GM23248 (cell line): ENCODE measurements at places on chromosomes 11 and 22.
A peak's percentile ranks its signal among the peaks of the same experiment; 100 is the strongest.

- DNase-seq: no peak
Observed at GRCh38 chr11:47592251-47592650, 2.0 kb downstream of the C1QTNF4 start.

DNA sequence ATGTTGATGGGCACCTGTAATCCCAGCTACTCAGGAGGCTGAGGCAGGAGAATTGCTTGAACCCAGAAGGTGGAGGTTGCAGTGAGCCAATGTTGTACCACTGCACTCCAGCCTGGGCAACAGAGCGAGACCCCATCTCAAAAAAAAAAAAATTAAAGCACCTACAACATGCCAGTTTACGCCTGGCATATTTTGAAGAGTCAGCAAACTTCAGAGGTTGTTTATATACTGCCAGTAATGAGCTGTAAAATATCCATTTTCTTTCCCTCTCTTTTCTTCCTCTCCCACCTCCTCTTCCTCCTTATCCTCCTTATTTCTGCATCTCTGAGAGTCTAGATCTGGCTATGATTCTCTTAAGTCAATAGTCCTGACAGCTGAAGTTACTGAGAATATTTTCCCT, 556.5 kb upstream of the LARGE1 start:
- DNase-seq: no peak

DNA sequence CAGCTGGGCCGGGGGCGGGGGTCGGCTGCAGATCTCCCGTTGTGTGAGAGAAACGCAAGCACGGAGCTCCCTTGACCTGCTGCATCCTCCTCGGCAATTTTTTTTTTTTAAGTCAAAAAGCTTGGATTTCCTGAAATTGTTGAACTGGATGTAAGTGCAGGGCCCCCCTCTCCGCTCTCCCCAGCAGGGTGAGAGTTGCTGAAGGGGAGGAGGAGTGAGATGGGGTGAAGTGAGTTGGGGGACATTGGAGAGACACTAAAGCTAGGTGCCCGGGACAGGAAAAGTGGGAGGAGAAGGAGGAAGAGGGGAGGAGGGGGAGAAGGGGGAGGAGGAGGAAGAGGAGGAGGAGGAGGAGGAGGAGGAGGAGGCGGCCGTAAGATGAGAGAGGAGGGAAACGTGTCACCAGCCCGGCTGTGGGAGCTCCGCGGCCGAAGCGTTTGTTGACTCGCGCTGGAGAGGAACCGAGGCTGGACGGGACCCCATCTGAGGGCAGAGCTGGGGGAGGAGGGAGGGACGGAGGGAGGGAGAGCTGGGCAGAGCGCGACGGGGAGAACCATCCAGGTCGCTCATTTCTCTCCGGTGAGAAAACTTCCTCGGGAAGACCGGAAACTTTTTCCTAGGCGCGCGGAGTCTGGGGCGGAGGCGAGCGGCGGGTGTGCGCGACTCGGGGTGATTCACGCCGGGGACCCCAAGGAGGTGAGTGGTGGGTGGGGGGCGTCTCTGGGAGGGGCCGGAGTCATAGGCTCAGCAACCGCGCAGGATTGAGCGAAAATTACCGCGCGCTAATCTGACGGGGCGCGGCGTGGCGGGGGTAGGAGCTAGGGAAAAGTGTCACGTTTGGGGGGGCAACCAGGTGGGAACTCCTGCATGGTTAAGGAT, 80.2 kb downstream of the PRR5L start:
- DNase-seq: peak; percentile 60

- DNase-seq: peak; percentile 84
Observed at GRCh38 chr11:43738600-43739409, 58.3 kb downstream of the HSD17B12 start.

GRCh38 chr11:125275905-125276618, 111.5 kb downstream of the PKNOX2 start:
- peak; percentile 57 for DNase-seq

- no peak for DNase-seq
Observed at GRCh38 chr22:22604326-22605073, 39.9 kb upstream of the GGTLC2 start.

DNA sequence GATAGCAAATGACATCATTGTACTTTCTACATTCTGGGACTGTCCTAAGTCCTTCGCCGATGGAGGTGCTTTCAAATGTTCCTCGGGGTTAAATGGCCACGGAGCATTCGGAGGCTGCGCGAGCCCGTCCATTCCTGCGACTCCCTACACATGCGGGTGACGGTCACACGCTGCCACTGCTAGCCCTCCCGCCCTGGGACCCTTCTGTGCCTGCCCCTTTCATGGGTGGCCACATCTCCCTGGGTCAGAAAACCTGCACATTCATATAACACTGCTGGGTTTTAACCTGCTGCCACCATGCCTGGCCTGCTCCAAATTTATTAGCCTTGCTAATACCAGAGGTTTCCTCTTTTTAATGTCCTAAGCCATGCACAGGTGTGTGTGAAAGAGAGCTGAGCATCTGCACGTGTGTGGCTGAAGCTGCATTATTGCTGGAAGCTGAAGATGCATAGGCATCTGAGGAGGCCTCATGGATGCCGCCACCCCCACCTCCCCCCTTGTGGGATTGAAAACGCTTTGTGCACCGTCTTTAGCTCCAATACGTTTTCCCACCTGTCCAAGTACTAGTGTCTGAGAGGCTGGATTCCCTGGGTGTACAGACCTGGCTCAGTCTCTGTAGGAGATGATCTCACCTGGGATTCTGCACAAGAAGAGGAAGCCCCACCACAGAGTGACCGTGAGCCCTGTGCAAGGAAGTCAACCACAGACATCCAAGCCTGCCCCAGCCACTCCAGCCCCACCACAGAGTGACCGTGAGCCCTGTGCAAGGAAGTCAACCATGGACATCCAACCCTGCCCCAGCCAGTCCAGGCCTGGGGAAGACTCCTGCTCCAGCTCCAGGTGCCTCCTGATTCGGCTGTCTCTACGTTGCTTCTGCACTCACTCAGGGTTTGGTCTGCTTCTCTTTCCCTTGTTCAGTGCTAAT, 626.4 kb downstream of the BRD1 start:
- no peak for DNase-seq

DNA sequence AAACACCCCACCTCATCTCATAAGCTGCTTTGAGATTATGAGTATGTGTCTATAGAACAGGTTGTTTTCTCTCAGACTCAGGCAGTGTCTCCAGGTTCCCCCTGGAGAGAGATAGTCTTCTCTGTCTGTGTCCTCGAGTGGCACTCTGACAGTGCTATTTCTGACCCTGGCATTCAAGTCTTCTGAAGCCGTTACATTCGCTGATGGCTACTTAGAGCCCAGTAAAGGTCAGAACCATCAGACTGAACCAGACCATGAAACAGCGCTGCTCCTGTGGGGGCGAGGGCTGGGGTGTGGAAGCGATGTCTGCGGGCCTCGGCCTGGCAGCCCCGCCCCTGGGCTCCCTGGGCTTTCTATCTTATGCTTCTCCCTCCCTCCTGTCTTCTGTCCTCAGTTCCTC, 23.5 kb downstream of the SHISA8 start:
- no peak for DNase-seq

DNA sequence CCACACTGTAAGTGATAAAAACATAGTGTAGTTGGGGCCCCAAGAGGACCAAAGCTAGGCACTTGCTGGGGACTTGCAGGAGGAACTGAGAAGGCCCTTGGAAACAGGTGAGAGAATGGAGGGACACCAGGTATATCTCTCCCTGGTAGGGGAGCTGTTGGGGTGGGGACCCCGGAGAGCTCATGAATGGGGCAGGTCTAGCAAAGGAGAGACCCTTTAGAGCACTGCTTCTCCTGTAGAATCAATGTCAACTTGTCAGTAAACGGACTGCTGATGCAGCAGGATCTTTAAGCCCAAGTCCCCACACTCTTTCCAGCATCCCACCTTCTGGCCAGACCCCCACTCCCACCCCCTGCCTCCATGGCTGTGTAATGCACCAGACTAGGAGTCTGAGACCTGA, 109.6 kb upstream of the THY1 start:
- no peak for DNase-seq

DNA sequence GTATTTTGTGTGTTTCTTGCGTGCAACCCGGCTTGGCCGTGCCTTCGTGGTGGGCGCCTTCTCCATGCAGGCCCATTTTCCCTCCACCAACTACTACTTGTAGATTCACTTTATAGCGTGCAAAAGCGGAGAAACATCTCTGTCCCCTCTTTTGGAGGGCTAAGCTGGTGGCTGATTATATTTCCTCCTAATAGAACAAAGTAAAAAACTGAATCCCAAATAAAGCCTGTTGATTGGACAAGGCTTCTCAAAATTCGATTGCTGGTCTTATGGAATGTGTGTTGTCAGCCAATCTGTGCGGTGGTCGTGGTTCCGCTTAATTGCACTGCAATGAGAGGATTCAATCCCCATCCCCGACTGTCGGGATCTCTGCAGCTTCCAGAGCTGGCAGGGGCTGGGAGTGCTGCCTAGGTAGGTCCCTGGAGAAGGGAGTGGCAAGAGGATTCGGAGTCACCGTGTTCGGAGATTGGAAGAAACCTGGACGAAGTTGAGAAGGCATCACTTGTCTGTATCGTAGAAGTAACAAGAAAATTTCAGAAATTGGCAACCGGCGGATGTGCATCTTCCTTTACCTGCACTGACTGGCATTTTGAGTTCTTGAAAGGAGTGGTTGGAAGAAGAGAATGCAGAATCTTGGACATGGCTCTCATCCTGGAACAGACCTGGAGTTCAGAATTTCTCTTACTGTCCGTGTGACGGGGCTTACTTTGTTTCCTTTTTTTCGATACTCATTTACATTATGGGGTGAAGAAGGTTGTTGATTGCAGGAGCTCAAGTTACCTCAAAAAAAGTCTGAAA, 1.1 kb downstream of the HMGXB4 start:
- peak; percentile 48 for DNase-seq

DNA sequence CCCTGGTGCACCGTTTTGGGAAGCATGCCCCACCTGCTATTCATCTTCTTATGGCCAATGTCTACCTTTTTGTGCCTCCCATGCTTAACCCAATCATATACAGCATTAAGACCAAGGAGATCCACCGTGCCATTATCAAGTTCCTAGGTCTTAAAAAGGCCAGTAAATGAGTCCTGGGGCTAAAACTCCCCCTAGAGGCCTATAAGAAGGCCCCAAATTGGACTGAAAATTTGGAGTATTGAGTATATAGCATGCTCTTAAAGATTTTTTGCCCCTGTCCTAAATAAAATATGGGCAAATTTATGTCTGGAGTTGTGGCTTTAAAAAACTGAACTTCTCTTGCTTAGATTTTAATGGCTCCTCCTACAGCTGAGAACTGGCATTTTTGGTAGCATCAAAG, 6.6 kb downstream of the OR51M1 start:
- DNase-seq: no peak

- DNase-seq: no peak
Observed at GRCh38 chr11:45930951-45931570, 8.6 kb downstream of the LARGE2 start.

DNA sequence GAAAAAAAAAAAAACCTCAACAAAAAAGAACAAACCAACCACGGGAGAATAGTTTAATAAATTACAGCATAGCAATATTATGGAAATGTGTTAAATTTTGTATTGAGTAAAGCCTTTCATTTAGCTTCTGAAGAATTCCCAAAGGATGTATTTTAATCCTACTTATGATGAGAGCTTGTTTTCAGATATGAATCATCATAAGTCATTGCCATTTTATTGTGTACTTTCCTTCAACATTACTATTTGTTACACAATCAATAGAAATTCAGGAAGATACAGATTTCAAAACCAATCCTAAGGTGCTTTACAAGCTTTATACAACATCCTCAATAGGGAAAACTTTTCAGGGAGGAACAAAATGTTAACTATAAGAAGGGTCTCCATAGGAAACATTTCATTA, 200.6 kb upstream of the CTSC start:
- DNase-seq: peak; percentile 78

GRCh38 chr11:59787816-59788215, 22.8 kb downstream of the MRPL16 start:
- peak; percentile 85 for DNase-seq

DNA sequence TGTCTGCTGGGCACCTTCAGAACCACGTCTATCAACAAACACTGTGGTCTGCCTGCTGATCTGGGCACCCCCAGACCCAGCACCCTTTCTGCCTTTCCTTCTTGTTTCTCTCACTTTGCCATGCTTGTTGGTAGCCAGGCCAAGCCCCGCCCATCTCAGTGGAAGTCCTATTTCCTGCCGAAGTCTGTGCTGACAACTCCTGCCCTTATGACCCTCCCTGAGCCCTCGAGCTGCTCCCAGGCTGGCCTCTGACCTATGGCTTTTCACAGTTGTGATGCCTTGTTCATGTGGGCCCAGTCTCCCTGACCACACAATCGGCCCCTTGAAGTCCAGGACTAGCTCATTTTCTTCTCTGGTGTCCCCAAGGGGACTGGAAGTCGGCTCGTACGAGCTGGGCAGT, 132.1 kb downstream of the DSCAML1 start:
- DNase-seq: no peak

- DNase-seq: peak; percentile 94
Observed at GRCh38 chr22:33841281-33842005, 78.8 kb downstream of the LARGE1 start.

DNA sequence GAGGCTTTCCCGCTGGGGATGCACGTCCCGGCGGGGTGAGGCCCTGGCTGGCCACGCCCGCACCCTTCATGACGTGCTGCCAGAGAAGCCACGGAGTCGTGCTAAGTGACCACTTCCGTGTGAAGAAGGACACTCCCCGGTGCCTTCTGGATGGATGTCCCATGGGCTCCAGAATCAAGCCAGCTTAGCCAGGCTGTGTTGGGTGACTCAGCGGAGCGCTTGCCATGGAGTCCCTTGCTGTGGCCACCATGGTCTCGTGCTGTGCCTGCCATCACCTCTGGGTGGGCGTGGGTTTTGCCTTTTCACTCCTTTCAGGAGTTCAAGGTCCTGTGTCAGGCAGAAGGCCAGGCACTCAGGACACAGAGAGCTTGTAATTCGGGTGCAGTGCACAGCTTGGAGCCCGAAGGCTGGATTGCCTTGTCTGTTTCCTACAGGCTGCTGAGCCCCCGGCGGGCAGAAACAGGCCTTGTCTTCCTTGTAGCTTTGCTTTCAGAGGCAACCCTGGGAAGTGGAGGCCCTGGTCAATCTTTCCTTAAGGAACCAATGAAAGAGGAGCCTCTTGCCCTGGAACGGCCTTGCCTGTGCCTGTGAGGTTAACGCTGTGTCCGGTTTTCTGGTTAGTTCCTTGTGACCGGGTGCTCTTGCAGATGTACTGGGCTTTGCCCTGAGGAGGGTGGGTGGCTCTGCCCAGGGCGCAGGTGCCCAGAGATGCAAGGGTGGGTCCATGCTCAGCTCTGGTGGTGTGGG, 268.6 kb downstream of the TBC1D22A start:
- DNase-seq: peak; percentile 93

DNA sequence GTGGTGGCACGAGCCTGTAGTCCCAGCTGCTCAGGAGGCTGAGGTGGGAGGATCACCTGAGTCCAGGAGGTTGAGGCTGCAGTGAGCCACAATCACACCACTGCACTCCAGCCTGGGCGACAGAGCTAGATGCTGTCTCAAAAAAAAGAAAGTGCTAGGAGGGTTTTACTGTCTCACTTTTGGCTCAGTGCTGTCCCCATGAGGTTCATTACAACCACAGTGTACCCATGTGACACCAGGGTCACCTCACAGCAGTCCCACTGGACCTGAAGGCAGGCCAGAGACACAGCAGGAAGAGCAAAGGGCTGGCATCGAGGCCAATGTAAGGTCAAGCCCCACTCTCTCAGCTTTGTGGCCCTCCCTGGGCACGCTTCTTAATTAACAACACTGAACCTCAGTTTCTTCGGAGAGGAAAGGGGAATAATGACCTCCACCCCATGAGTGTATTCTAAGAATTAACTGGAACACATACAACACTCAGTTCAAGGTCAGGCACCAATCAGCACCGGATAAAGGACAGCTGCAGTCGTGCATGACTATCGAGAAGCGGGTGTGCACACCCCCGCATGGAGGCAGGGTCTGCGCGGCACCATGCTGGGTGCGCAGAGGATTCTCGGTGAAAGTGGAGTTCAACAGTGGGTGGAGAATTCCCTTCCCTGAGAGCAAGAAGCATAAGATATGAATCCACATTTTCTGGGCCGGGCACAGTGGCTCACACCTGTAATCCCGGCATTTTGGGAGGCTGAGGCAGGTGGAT, 30.9 kb upstream of the BAIAP2L2 start:
- no peak for DNase-seq
